Mucosa of gallbladder (tissue), 1 donor: ENCODE measurements at places on chromosomes 5 and 9.

- DNase-seq: no peak
Measured at GRCh38 chr9:78539188-78539587, 242.3 kb downstream of the PSAT1 start.

GRCh38 chr5:5159282-5160103, 19.4 kb downstream of the ADAMTS16 start:
- DNase-seq: no peak

GRCh38 chr5:19047277-19047676, 940.7 kb downstream of the CDH18 start:
- no peak for DNase-seq

GRCh38 chr5:154236536-154237375, 46.2 kb downstream of the GALNT10 start:
- no peak for DNase-seq

DNA sequence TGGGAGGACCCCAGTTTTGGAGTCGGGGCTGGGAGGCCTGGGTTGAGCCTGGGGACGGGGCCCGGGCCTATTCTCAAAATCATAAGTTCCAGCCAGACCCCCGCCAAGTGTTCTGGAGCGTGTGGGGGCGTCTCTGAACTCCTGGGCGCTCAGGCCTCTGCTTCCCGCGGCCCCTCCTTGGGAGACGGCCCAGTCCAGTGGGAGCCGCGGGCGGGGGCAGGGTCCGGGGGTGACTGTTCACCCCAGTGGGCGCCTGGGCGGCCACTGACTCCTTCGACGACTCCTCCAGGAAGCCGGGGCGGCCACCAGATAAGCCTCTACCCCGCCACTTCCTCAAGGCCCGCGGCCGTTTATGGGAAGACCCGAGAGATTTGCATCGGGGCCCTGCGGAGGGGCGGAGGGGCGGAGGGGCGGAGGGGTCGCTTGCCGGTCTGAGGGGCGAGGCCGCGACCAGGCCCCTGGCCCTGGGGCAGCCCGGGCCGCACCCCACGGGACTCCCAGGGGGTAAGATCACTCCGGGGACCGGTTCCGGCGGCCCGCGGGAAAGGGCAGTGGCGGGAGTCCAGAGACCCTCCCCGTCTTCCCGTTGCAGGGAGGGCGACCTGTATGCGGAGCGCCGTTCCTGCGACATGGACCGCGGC, 655 bp downstream of the TOR4A start:
- DNase-seq: no peak

GRCh38 chr9:123658792-123659191, 271.1 kb downstream of the DENND1A start:
- DNase-seq: no peak

- no peak for DNase-seq
Measured at GRCh38 chr5:60520451-60521227, 179.3 kb downstream of the DEPDC1B start.
